ENCODE measurements at places on chromosomes 4 and X.

DNA sequence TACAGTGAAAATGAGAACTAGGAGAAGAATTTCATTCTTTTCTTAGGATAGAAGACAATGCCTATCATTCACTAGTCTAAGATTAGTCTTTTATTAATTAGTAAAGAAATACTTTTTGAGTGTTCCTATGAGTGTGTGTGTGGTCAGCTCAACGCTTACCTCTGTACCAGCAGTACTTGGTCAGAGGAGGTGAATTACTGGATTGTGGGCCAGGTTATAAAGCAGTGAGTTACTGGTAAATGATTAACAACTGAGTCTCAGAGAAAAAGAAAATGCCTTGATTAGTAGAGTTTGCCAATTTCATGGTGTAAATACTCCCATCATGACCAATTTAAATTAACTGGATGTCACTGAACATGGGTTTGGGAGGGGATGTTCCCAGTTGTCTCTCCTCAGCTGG lies 444.6 kb downstream of the STIM2 start:
- no peak for DNase-seq

DNA sequence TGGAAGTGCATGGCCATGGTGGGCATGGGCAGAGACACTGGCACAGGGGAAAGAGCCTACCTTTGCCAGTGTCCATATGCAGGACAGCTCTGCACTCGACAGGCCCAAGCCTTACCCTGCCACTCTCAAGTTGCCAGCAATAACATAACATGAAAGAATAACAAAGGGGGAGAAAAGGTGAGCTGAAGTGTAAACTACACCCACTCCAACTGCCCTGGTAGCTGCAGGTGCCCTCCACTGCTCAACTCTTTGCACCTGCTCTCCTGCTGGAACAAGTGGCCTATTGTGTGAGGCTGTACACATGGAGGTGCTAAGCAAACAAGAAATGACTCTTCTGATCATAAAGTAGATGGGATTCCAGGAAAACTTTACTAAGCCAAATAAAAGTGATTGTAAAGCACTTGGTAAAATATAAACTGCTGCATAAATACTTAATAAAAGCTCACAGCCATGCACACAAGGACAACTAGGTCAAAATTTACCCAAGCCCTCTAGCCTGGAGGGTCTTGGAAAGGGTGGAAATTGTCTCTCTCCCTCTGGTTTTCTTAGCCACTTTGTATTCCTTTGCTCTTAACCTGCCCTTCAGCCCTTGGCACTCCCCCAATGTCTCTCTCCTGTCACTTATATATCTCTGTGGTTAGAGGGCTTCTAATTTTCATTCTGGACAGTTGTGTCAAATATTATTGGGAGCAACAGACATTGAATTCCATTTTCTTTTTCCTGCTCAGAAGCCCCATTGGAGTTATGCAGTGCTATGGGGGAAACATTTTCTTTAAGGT lies 261.2 kb upstream of the GPC4 start:
- DNase-seq: no peak

- peak; percentile 4 for DNase-seq
These were observed 1348.8 kb downstream of the PCDH18 start for GRCh38 chr4:136183513-136183912.

DNA sequence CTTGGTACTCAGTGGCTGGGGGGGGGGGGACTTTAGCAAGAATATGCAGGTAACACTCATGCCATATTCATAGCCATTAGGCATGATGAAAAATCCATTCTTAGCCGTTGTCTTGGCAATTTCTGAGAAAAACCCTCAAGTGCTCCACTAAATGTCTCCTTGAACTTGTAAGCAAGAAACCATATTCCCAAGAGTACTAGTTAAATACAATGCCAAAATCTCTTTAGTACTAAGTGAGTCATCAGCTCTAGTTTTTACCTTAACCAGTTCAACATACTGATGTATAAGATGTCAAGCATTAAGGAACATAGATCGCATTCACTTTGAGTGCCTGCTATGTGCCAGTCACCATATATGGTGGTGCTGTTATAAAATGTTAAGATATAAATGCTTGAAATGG lies 27.5 kb downstream of the UBE2D3 start:
- no peak for DNase-seq

GRCh38 chrX:23662187-23662586 lies 5.1 kb upstream of the PRDX4 start:
- DNase-seq: no peak

DNA sequence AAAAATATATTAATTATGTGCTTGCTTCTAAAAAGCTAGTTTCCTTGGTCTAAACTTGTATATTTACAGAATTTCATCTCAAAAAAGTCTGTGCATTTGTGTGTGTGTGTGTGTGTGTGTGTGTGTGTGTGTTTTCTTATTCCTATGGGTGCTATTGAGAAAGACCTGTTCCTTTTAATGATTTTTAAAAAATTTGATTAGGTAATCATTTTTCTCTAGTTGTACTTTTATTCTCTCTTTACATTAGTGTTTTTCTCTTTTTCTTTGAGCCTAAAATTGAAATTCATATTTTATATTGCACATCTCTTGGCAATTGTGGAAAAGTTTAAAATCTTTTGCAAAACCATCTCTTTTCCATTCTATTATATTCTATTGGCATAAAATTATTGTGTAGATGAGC lies 690.4 kb upstream of the NDST4 start:
- DNase-seq: no peak

DNA sequence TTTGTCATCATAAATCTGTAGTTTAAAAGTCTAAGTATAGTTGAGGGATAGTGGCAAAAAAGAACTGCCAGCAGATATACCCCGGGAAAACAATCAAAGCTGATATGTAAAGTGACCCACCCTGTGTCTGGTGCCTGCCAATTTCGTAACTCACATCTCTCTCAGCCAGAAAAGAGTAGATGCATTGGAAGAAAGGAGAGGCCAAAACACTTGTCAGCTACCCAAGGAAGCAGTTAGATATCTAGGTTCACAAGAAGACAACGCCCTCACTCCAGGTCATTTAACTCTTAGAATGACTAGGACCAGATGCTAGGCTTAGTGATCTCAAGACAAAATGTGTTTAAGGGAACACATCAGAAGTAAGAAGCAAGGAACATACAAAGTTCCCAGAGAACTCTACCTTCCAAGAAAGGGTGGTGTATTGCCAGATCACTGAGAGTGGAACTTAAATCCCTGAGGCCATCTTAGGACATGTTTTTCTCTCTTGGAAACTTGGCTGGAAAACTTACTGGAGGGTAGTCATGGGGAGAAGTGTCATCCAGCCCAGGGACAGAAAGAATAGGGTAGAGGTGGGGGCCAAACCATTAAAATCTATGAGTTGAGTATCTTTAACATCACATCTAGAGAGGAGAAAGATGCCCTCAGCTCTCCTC lies 125.9 kb downstream of the SHISA3 start:
- no peak for DNase-seq

GRCh38 chrX:125532411-125533089 lies 212.9 kb downstream of the TEX13C start:
- no peak for DNase-seq

DNA sequence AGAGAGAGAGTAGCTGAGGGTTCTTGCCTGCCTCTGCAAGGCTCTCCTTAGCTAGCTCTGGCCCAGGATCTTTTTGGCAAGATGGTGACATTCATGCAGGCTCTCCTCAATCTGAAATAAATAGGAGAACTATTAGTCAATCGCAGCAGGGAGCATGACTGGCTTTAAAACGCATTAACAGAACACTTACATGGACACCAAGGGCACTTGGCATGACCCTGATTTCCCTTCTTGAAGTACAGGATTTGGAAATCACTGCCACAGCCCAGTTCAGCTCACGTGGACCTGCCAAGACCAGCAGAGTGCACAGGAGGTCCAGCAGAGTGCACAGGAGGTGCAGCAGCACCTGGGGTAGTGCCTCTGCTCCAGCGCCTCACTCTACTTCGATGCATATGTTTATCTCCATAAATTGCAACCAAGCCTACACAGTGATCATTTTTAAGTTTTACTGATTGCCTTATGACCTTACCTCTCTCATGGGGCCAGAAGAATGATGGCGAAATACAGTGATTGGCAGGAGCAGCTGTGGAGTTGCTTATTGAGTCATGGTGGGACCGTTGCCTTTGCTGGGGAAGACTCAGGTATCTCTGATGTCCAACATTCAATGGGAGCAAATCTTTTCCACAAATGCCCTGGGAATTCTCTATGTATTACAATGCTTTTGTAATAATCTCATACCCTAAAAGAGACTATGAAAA lies 122.4 kb downstream of the SYNPO2 start:
- peak; percentile 35 for DNase-seq

- DNase-seq: no peak
These were observed 218.8 kb downstream of the MGST2 start for GRCh38 chr4:139884438-139884837.

DNA sequence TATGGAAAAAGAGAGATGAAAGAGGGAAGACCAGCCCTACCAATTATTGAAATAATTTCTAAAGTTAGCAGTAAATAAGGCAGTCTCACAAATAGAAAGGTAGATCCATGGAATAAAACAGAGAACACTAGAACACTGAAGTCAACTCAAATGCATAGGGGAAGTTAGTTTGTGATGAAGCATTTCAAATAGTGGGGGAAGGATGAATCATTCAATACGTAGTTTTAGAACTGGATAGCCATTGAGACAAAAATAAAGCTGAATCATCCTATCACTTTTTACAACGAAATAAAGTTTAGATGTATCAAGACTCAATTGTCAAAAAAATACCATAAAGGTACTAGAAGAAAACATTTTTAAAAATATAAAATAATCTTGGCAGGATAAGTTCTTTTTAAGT lies 143.2 kb upstream of the DGKK start:
- DNase-seq: no peak

GRCh38 chrX:34632384-34632783 lies 24.7 kb downstream of the TMEM47 start:
- DNase-seq: no peak

- DNase-seq: no peak
These were observed 6.3 kb downstream of the PRRG3 start for GRCh38 chrX:151701531-151701930.

- no peak for DNase-seq
These were observed 42.8 kb downstream of the UCHL1 start for GRCh38 chr4:41299486-41299885.

- no peak for DNase-seq
These were observed 59.8 kb downstream of the ACOX3 start for GRCh38 chr4:8380511-8381415.

GRCh38 chr4:162978398-162978797 lies 188.3 kb downstream of the NAF1 start:
- no peak for DNase-seq

- DNase-seq: no peak
These were observed 153.0 kb downstream of the CBR4 start for GRCh38 chr4:168857009-168857408.

GRCh38 chr4:1716065-1716945 lies 4.2 kb upstream of the SLBP start:
- DNase-seq: no peak

GRCh38 chr4:121711263-121712000 lies 14.7 kb upstream of the ANXA5 start:
- DNase-seq: peak; percentile 93

DNA sequence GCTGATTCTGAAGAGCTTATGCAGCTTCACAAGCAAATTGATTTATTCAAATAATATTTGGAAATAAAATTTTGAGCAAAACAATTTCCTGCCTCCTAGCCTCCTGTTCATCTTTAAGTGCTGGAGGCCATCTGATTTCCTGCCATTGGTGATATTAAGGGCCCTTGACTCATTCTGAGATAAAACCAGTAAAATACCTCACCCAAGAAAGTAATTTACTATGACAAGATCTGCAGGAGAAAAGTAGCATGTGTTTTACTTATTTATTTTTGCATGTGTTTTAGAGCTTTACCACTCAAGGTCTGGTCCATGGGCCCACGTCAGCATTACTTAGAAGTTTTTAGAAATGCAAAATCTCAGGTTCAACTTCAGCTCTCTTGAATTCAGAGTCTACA lies 67.7 kb downstream of the DCLK2 start:
- DNase-seq: no peak

DNA sequence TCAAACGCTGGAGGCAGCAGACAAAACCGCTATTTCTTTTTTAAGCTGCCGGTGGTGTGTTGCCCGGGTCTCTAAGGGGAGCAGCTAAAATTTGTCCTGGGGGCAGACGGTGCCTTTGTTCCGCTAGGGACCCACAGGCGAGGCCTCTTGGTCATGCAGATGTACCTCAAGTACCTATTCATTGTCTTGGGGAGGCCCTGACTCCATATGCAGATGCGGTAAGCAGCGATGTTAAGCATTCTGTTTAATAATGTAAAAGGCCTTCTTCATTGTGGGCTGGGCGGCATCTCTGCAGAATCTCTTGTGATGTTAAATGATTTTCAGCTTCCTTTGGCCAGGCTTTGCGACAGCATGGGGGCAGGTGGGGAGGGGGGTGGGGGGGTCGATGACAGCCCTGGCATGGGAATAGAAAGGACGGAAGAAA lies 98.9 kb upstream of the PJA1 start:
- DNase-seq: no peak

DNA sequence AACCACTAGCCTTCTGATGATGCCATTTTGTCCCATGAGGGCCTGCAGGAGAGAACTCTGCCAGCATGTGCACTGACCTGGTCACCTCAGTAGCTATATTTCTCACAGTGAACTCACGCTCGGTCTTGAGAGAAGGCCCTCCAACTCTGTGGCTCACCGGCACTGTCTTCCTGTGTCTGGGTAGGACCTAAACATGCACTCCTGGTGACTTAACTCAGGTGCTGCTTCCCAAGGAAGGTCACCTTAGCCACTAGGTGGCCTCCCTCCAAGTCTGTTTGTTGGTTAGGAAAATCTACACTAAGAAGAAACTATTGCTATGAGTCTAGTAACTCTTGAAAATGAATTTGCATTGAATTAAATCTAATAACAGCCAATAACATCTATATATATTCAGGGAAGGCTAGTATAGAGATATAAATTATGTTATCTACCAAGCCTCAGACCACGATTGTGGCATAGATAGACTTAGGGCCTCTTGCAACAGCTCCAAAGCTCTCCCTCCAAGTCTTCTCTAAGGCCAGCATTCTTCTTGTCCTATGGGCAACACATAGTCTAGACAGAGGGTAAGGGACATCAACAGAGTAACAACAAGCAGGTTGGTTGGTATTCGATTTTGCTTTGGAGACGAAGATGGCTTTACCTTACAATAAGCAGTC lies 24.7 kb downstream of the TLR10 start:
- DNase-seq: peak; percentile 25

DNA sequence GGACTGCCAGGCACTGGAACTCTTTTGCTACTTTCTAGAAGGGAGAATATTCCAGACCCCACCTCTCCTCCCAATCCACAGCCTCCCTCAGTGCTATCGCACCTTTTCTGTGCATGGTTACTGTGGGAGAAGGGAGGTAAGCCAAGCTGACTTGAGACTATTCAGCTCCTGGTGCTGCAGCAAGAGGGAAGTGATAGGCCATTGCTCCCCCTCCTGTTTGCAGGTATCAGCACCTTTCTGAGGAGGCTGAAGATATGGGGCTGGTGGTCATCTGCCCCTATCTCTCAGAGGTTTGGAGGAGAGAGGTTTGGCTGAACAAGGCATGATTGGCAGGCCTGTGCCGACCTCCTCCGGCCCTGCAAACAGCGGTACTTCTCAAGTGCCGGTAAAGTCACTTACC lies 103.3 kb upstream of the GATB start:
- no peak for DNase-seq

- DNase-seq: no peak
These were observed 169.6 kb downstream of the CAMK2D start for GRCh38 chr4:113591982-113592381.
